ENCODE measurements at places on chromosomes 7 and 10.

- DNase-seq = no peak
Measured at GRCh38 chr7:22330903-22331302, 26.1 kb downstream of the RAPGEF5 start.

- no peak for DNase-seq
Measured at GRCh38 chr7:116984511-116984910, 31.2 kb downstream of the ST7 start.

- no peak for DNase-seq
Measured at GRCh38 chr10:71337219-71337701, 18.2 kb downstream of the SLC29A3 start.

- DNase-seq = no peak
Measured at GRCh38 chr10:12502526-12503274, 153.4 kb downstream of the CAMK1D start.

- DNase-seq = no peak
Measured at GRCh38 chr7:156845379-156846101, 47.4 kb downstream of the LMBR1 start.

DNA sequence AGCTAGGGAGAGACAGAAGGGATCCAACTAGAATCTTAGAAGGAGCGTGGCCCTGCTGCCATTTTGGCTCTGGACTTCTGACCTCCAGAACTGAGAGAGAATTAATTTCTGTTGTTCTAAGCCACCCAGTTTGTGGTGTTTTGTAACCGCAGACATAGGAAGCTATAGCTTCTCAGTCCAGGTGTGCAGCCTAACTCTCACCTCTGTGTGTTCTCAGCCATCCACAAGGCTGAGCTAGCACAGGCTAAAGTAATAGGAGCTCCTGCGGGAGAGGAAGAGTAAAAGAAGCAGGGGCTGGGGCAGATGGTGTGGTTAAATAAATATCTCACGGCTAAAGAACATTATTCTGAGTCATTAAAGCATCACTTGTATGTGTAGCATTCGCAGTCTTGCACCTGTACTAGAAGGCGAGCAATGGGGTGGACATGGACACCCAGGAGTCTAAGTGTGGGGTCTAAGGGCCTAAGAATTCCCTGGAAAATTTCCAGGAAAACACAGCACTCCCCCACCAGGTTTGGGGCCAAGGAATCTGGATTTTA, 94.1 kb downstream of the AOAH start:
- DNase-seq = no peak

DNA sequence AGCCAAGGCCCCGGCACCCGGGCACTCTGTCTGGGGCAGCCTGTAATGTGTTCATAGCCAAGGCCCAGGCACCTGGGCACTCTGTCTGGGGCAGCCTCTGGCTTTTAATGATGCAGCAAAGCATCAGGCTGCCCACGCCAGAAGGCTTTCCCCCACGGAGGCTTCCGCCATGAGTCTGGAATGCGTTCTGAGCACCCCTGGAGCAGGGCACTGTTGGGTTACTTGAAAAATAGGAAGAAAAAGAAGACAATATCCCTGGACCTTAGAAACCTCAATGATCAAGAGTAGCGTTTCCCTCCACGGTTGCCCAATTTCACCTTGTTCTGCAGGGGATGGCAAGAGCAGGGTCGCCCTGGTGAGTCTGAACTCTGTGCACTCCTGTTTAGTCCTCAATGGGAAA, 565.0 kb downstream of the PTPRN2 start:
- DNase-seq = no peak

GRCh38 chr7:56033671-56034432, 17.4 kb downstream of the PSPH start:
- DNase-seq = peak; percentile 58

- no peak for DNase-seq
Measured at GRCh38 chr10:64617085-64617484, 1095.9 kb downstream of the REEP3 start.

- peak; percentile 45 for DNase-seq
Measured at GRCh38 chr10:30392564-30392990, 41.4 kb upstream of the MAP3K8 start.

DNA sequence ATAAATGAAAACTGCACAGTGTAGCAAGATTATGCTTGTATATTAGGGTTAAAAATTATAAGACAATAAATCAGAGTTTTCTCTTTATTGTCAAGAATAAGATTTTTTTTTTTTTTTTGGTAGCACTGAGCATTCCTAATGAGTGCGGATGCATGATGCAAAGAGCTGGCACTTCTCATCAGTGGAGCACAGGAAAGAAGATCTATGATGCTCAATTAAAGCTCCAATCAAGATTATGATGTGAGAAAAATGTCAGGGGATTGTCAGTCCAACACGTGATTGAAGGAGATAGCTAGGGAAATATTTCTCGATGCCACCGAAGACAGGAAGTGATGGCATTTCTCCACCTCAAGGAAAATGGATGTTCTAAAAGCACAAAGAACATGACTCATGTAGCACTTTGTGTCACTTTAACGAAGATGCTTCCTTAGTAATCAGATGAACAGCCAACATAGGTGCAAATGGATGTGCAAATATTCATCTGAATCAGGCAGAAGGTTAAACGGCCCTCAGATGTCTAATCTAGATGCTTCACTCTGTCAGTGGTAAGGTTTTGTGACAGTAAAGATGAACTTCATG, 240.9 kb downstream of the THSD7A start:
- DNase-seq = no peak

DNA sequence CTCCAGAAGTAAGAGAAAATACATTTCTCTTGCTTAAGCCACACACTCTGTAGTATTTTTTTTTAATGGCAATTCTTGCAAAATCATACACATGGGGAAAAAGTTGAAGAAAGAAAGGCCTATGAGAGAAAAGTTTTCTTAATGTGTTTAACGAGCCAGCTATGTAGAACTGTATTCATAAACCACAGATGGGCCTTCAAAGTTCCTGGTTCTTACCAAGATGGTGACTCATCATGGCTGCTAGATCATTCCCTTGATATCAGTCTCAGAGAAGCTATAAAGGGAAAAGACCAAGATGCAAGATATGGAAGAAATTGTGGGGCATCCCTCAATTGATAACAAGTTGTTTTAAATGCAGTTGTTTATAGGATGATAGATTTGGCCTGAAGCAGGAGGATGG, 992.7 kb upstream of the MBL2 start:
- no peak for DNase-seq

DNA sequence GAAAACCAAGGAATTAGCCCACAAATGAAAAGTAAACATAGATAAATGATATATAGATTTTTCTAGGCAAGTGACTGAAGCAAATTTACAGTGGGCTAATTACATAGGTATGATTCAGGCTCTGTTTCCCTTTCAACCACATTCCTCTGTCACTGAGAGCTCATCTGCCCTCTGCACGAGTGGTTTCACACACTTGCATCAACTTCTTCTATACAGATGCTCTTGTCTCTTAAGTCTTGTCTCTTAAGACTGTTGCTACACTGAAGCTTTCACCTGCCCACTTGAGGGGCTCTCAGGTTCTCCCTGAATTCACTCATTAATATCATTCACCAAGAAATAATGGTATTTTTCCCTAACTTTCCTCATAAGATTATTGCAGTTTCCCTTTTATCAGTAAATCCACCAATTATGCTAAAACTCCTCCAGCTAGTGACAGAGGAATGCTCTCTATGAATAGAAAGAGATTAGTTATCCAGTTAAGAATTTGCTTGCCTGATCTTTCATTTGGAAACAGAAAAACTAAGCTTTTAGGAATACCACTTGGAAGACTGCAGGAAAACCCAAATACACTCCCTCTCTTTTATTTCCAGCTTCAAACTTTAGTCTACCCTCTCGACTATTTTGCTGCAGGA, 95.7 kb downstream of the ELAPOR2 start:
- no peak for DNase-seq

DNA sequence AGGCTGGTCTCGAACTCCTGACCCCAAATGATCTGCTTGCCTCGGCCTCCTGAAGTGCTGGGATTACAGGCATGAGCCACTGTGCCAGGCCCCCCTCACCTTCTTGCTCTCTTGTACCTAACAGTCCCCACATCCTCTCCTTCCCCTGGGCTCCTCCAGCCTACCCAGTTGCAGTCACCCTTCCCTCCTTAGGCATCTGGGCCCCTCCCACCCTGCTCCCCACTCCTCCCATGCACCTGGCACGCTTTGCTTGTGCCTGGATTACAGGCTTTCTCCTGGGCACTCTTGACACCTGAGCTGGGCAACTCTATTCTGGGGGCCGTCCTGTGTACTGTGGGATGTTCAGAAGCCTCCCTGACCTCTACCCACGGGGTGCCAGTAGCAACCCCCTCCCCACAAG, 3.0 kb downstream of the CLDN15 start:
- DNase-seq = no peak

DNA sequence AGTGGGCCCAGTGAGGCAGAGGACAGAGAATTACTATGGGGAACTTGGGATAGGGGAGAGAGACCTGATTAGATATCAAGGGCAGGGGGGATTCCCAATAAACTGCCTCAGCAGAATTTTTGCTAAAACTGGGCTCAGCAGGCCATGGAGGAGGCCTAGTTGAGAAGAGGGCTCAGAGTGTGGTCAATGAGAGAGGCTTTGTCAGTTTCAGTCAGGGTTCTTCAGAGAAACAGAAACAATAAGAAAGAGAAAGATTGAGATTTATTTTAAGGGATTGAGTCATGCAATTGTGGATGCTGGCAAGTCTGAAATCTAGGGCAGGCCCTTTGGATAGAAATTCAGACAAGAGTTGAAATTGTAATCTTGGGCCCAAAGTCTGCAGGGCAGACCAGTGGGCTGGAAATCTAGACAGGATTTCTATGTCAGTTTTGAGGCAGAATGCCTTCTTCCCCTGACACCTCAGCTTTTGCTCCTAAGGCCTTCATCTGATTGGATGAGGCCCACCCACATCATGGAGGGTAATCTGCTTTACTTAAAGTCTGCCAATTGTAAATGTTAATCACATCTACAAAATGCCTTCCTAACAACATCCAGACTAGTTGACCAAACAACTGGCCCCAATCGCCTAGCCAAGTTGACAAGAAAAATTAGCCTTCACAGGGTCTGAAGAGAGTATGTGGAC, 33.5 kb upstream of the CCSER2 start:
- peak; percentile 10 for DNase-seq

GRCh38 chr7:155815332-155816191, 3.3 kb upstream of the SHH start:
- no peak for DNase-seq

- DNase-seq = no peak
Measured at GRCh38 chr7:128989961-128990360, 52.2 kb downstream of the IRF5 start.

- peak; percentile 23 for DNase-seq
Measured at GRCh38 chr7:83934118-83934734, 260.4 kb downstream of the SEMA3A start.

DNA sequence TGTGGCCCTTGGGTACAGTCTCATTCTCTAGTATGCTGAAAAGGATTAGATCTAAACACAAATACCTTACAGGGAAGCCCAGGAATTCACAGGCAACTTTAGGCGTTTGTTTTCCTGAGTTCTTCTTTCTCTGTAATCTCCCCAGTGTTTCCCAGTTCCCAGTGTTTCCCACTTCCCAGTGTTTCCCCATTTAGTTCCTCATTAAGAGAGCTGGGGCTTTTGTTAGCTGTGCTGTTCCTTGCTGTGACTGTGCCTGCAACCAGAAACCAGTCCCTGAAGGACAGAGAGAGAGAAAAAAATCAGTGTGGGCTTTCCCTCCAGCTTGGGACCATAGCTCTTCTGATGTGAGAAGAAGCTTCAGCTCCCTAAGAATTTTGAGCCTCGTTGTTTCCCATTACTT, 802.9 kb upstream of the COBL start:
- no peak for DNase-seq

DNA sequence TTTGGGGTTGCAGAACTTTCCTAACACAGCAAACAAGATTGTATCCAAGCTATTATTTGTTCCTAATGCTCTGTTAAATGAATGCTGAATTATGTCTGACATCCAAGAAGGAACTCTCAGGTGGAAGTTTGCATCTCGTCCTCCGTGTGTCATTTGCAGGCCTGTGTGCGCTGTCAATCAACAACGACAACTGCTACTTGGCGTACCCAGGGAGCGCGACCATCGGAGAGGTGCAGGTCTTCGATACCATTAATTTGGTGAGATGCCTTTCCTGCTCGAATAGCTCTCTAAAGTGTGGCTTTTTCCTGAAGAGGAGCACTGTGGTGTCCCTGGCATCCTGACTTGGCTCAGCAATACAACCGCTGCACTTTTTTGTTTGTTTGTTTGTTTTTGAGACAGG, 26.9 kb downstream of the WIPI2 start:
- DNase-seq = no peak

DNA sequence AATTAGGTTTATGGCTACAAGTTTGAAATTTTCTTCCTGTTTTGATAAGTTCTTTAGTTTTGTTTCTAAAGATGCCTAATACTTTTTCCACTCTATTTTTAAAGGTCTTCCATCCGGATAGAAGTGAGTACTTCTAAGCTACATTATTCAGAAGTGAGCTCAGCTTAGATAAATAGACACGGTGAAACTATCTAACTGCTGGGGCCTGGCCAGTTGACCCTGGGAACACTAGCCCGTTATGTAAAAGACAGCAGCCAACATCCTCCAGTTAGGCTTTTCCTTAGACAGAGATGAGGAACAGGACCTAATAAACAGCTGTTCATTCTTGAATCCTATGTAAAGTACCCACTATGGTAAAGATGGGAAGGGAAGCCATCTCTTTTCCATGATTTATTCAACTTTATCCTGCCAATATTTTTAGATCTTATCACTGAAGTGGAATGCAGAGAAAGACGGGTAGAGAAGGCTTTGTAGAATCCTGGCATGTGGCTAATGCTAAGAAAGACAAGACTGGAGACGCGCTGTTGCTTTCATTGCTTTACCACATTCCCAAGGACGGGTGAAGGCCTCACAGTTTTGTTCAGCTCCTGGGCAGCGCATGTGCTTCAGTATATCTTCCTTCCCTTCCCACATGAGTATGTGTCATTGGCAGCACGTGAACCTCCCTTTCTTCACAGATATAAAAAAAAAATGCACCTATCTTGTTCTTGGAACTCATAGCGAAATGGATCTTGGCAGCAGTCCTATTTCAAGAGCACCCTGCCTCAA, 340.0 kb upstream of the MEOX2 start:
- DNase-seq = no peak

- no peak for DNase-seq
Measured at GRCh38 chr10:75904499-75905283, 473.3 kb downstream of the LRMDA start.

GRCh38 chr10:80480852-80481251, 26.7 kb downstream of the TSPAN14 start:
- no peak for DNase-seq

DNA sequence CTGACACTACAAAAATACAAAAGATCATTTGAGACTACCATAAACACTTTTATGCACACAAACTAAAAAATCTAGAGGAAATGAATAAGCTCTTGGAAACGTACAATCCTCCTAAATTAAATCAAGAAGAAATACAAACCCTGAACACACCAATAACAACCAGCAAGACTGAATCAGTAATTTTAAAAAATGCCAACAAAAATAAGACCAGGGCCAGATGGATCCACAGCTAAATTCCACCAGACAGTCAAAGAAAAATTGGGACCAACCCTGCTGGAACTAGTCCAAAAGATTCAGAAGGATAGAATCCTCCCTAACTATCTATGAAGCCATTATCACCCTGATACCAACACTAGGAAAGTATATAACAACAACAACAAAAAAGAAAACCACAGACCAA, 277.4 kb downstream of the AGMO start:
- no peak for DNase-seq
